CMK (cell line): ENCODE measurements at places on chromosomes 12 and 14.

DNA sequence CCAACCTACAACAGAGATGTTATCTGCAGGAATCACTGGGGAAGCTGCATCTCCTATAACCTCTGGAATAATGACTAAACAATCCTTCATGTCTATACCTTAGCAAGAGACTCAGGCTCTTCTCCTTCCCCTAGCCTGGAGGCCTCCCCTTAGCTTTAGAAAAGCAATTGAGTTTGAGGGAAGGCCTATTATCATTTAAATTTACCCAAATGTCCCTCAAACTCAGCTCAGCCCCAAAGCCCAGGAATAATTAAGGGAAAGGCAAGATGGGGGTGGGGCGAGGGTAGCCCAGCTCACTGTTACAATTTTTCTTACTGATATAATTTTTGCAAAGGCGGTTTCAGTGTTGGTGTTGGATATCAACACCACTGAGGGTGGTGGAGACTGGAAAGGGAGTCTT is 151.4 kb upstream of the EEA1 start:
- DNase-seq = no peak

- DNase-seq = no peak
Measured at GRCh38 chr12:89695830-89696229, 12.8 kb downstream of the ATP2B1 start.

DNA sequence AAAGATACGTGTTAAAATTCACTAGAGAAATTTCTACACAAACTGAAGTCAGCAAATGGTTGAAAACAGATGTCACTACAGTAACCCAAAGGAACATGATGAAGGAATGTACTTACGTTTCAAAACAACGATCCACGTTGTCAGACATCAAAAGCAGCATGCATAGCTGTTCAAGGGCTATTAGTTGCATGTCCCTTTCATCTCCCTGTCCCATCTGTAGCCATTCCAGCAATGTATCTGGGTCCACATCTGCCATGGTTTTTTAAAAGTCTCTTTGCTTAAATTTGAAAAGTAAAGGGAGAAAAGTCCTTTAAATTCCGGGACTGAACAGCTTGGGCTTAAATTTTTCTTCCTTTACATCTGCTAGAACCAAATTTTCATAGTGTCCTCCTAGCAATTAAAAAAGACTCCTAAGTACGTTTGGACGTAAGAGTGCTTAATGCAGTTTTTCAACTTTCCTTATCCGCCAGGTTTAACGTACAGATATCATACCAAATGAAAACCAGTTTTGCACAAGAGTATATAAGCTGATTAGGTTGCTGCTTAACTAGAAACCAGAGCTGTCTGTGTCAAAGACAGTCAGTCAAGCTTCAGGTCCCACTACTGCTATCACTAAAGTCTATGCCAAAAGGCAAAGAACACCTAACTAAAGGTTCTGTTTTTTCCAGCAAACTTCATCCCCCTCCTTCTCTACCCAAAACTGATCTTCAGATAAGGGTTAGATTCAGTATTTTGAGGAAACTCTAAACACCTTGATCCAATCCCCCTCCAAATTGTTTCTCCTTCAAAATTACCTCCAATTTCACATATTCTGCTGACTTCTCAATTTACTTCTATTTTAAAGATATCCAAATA is 1.7 kb downstream of the HECTD1 start:
- no peak for DNase-seq

DNA sequence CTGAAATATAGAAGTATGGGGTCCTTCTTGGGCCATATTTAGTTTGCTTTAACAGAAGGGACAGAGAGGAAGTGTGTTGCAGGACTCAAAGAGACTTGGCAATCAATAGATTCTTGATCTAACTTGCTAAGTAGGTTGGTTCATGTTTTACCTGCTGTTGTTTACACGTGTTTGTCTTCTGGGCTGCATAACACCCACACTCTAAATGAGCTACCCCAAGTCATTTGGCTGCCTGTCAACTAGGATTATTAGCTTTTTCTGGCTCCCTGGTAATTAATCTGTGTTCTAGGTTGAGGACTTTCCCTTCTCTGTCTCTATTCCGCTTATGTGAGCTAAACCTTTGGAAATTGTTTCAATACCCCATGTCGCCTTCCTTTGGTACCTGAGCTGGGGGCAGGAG is 10.1 kb upstream of the TBPL2 start:
- DNase-seq = no peak

GRCh38 chr12:6426882-6427671 is 17.7 kb upstream of the CD27 start:
- no peak for DNase-seq

- no peak for DNase-seq
Measured at GRCh38 chr12:26027401-26027800, 68.9 kb downstream of the RASSF8 start.

DNA sequence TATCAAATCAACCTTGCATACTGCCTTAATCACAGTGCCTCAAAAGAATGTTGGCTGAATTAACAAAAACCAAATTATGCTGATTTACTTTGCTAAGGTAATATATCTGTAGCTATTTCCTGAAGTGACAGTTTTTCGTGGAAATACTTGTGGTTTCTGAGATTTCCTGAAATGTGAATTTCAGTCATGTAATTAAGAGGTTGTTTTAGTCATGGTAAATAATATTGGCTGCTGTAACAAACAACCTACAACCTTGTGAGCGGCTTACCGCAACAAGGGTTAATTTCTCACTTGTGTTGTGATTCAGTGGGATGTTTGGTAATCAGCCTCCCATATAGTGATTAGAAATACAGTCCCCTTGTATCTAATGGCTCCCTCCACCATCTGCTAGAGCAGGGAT is 387.9 kb downstream of the NELL2 start:
- no peak for DNase-seq
